ENCODE measurements at places on chromosomes 1 and 21.
A peak's percentile ranks its signal among the peaks of the same experiment; 100 is the strongest.

GRCh38 chr21:39180429-39181019 is 2.7 kb downstream of the PSMG1 start:
- no peak for DNase-seq

GRCh38 chr1:22140694-22141093 is 2.2 kb downstream of the WNT4 start:
- DNase-seq = no peak

- DNase-seq = no peak
Measured at GRCh38 chr1:2857521-2857920, 56.0 kb upstream of the TTC34 start.

- DNase-seq = no peak
Measured at GRCh38 chr1:200323856-200324400, 85.9 kb downstream of the ZNF281 start.

- peak; percentile 85 for DNase-seq
Measured at GRCh38 chr1:117060441-117061317, 553 bp downstream of the TTF2 start.

DNA sequence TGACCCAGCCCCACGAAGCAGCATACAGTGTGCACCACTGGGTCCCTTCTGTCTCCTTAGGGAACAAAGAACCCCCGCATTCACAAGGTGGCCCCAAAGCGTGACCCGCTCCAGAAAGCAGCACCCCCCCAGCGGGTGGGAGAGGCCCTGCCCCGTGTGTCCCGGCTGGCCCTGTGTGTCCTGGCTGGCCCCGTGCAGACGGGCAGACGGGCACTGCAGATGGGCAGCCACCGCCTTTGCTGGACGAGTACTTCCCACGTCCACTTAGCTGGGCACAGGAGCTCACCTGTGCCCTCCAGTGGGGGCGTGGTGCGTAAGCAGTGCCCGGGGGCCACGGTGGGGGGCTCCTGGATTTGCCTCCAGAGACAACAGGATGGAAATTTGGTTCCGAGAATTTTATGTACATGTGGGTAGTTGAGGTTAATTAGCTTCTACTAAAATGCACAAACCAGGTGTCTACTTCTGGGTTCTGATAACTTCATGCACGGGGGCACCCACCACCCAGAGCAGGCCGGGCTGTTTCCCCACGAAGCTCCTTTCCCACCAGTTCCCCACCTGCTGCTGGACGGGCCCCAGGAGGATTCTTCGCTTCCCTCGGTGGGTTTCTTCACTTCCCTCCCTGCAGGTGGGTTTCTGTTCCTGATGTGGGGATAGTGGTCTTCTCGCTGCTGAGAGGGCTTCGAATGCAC is 33.2 kb upstream of the SLC19A1 start:
- no peak for DNase-seq

- no peak for DNase-seq
Measured at GRCh38 chr21:37891972-37892371, 24.3 kb downstream of the KCNJ6 start.

- DNase-seq = peak; percentile 55
Measured at GRCh38 chr1:219088778-219089557, 84.7 kb upstream of the LYPLAL1 start.

GRCh38 chr1:156750191-156750672 is 1.2 kb downstream of the HDGF start:
- DNase-seq = no peak

DNA sequence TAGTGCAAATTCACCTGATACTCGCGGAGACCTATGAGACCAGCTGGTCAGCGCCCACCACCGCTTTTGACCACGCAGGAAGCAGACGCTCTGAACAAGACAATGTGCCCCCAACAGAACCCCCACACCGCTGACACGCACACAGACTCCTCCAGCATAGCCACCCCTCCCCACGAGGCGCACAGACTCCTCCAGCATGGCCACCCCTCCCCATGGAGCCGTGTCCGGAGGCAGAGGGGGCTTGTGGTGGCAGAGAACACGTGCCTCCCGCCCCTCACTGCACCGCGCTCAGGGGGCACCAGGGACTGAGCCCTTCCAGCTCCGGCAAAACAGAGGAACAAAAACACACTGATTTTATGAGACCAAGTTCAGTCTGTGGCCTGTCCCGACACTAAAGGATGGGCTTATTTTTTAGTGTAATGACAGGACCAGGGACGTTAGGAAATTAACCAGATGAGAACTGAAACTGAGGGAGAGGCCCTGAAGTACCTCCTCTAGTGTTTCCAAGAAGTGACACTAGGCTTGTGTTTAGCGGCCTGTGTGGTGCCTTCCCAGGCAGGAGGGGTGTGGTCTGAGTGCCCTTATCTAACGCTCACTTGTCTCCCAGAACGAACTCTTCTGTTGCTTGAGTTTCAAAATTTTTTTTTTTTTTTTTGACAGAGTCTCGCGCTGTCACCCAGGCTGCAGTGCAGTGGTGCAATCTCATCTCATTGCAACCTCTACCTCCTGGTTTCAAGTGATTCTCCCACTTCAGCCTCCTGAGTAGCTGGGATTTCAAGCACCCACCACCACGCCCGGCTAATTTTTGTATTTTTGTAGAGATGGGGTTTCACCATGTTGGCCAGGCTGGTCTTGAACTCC is 10.0 kb upstream of the AGPAT3 start:
- peak; percentile 2 for DNase-seq

DNA sequence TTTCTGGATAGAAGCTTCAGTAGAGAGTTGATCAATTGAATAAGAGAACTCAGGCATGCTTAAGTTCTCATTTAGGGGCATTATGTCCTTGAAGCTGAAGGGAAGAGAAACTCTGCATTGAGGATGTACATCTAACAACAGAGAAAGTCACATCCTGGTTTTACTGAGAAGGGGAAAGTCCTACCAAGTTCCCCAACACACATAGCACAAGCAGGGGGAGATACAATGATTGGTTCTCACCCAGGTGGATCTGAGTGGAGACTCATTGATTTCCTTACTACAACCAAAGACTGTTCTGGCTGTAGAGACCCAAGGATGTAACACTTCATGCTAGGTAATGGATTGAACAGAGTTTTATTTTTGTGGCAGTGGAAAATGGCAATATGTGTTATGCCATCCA is 1.0 kb upstream of the KRTAP20-1 start:
- no peak for DNase-seq

DNA sequence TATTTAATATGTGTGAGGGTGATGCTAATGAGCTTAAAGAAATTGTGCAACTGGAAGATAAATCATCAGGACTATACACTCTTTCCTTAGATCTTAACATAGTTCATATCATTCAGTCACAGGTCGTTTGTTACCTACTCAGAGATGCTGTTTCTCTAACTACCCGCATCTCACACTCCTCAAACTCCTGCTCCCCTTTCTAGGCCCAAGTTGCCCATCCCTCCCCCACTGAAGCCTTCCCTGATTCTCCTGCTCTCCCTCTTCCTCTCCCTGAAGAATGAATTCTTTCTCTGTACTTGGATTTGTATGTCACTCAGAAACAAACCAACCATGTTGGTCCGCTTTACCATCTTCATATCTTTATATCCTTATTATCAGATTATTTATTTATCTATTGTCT is 9.1 kb downstream of the SH3GLB1 start:
- DNase-seq = no peak

DNA sequence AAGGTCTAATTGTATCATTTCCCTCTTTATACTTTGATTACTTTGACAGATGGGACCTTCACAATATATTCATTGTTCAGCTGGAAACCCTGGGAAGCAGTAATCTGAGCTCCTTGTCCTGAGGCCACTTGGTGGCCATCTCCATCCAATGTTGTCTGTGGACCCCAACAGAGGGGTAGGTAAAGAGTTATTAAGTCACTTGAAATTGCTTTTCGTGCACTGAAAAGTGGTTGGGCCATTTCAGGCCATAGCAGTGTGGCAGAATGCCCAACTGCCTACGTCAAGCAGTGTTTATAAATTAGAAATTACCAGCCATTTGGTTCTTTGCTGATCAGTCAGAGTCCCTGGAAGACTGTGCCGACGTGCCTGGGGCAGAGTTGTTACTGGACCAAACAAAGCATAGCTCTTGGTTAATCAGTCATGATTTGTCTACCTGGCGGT is 308.3 kb upstream of the USP25 start:
- DNase-seq = no peak

- no peak for DNase-seq
Measured at GRCh38 chr21:25331286-25331685, 276.0 kb downstream of the MRPL39 start.

GRCh38 chr1:149936992-149937705 is 470 bp upstream of the MTMR11 start:
- peak; percentile 41 for DNase-seq

DNA sequence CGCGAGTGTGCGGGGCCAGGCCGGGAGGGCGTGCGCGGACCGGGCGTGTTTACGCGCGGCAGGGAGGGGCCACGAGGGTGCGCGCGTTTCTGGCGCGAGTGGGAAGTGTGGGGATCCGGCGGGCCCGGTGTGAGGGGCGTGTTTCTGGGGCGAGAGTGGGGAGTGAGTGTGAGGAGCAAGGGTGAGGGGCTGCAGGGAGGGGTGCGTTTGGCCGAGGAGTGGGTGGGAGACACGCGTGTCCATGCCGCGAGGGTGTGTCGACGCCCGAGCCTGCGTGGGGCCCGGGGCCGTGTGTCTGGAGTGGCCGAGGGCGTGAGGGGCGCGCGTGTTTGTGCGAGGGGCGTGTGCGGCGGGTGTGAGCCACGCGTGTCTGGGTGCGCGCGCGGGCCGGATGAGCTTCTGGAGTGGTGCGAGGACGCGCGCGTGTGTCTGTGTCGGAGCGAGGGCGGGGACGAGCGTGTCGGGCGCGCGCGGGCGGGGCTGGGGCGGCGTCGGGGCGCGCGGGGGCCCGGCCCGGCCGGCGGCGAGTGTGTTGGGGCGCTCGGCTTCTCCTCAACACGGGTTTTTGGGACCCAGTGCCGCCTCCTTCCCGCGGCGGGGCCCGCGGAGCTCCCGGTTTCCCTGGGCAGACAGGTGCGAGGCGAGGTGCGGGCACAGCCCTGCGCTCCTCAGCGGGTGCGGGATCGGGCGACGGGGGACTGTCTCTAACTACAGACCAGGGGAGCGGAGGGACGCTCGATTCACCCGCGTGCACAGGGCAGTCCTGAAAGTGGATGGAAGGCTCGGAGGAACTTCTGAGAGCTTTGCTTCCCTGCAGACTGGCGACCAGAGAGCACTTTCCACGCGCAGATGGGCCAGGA is 65.8 kb upstream of the VAMP3 start:
- peak; percentile 75 for DNase-seq

- no peak for DNase-seq
Measured at GRCh38 chr1:217469983-217470382, 160.9 kb downstream of the GPATCH2 start.

- no peak for DNase-seq
Measured at GRCh38 chr1:26378088-26378878, 5.7 kb upstream of the ZNF683 start.

DNA sequence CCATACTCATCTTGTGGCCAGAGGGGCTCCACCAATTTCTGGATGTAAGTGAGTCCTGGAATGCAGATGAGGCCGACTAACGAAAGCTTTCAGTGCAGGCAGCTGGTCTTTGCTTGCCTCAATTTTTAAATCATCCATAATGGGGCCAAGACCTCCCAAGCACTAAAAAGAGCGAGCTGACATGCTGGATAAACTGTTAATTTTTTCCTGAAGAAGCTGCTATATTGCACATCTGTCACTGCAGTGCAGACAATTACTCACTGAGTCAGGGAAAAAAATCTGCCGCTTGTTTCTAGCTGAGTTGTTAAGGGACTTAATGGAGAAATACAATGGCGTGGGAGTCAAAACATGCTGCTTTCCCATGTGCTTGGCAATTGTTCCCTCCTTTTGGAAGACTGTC is 205.5 kb downstream of the GPATCH2 start:
- no peak for DNase-seq

DNA sequence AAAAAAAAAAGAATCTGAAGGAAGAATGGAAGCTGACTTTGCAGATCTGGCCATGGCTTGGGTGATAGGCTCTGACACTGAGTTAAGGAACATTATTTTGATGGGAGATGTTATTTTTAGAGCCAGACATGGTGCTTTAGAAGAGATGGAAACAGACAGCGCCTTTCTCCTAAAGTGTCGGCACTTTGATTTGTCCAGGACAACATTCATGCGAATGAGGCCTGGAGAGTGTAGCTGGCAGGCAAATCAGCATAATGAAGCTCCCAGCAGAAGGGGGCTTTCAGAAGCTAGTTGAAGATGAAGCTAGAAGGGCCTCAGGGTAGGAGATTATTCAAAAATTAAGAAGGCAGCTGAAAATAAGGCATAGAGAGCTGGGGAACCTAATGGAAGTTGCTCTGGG is 397.7 kb downstream of the RWDD3 start:
- DNase-seq = no peak

GRCh38 chr1:103283841-103284669 is 175.7 kb upstream of the COL11A1 start:
- DNase-seq = no peak

GRCh38 chr21:36966821-36967768 is 626 bp upstream of the HLCS start:
- no peak for DNase-seq

GRCh38 chr1:42658877-42659337 is 684 bp downstream of the PPIH start:
- DNase-seq = no peak

DNA sequence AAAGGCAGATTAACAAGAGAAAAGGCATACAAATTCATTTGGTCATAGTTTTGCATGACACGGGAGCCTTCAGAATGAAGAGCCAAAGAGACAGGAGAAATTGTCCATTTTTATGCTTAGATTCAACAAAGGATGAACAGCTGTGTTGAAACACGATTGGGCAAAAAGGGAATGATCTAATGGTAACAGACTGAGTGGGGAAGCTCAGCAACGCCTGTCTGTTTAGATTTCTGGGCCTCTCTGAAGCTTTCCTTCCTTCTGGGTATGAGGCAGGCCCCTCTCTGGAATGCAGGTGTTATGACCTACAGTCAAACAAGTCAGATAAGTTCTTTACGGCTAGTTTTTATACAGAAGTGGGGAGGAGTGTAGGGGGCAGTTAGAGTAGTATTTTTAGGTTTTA is 154.6 kb downstream of the RGS7 start:
- no peak for DNase-seq

GRCh38 chr1:201381130-201381529 is 3.6 kb upstream of the TNNT2 start:
- no peak for DNase-seq

- DNase-seq = no peak
Measured at GRCh38 chr1:192516776-192517297, 58.7 kb upstream of the RGS1 start.

GRCh38 chr1:16248007-16248436 is 11.0 kb upstream of the CPLANE2 start:
- no peak for DNase-seq

DNA sequence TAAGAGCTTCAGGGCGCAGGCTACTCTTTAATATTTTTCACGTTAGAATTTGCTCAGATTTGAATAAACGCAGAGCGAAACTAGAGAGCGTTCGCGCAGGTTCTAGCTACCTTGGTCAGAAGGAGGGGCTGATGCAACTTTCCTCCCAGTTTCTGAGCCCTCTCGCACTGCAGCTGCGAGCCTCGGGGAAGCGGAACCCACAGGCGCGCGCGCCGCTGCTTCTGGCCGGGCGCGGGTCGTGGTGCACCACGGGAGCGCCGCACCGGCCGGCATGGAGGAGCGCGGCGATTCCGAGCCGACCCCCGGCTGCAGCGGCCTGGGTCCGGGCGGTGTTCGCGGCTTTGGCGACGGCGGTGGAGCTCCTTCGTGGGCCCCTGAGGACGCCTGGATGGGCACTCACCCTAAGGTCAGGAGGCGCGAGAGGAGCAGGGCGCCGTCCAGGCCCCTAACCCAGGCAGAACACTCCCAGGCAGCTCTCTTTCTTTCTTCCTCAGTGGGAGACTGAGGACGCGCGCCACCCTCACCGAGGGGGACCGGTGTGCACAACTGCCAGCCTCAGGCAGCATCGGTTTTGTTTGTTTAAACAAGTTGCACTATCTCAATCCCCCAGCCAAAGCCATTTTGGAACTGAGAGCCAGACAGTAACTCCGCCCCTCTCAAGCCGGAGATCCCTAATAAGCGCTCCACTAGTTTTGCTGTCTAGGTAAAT is at the start of gene TSEN15:
TSS of gene TSEN15 (plus strand) at position 246 of the 709 bp plus-strand sequence. CDS start at position 272, 26 bp downstream.
- DNase-seq = peak; percentile 95
